CD4-positive, alpha-beta T cell treated with Interleukin-6 for 4 hours (primary cell): ENCODE measurements at places on chromosomes 11 and 22.

DNA sequence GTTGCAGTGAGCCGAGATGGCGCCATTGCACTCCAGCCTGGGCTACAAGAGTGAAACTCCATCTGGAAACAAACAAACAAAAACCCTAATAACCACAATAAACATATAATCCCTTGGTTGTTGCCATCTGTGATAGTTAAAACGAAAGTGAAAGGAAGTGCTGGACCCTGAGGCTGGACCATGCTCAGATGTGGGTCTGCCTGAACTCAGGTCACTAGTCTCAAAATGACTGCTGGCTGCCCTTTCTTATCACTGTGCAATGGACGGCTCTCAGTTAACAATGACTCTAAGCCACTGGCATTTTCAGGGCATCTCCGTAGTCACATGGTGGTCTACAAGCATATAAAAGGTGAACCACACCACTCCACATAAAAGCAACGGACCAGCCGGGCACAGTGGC is 48.2 kb upstream of the FTH1 start:
- no peak for DNase-seq

- DNase-seq = no peak
These were observed 78.7 kb upstream of the SUSD2 start for GRCh38 chr22:24102366-24103200.

DNA sequence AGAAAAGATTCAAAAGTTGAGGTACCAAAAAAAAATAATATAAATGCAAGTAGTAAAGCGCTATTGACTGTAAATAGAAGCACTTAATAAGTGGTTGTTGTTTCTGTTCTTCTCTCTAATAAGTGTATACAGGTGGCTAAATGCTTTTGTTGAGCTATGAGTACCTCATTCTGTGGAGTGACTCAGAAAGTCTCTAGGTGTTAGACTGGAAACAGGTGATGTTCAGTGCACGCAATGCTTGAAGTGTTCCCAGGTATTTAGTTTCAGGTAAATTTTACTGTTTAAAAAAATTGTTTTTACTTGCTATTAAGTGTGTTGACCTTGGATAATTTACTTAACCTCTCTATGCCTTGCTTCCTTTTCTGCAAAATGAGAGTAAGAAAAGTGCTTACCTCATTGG is 24.2 kb downstream of the POU2AF3 start:
- no peak for DNase-seq

DNA sequence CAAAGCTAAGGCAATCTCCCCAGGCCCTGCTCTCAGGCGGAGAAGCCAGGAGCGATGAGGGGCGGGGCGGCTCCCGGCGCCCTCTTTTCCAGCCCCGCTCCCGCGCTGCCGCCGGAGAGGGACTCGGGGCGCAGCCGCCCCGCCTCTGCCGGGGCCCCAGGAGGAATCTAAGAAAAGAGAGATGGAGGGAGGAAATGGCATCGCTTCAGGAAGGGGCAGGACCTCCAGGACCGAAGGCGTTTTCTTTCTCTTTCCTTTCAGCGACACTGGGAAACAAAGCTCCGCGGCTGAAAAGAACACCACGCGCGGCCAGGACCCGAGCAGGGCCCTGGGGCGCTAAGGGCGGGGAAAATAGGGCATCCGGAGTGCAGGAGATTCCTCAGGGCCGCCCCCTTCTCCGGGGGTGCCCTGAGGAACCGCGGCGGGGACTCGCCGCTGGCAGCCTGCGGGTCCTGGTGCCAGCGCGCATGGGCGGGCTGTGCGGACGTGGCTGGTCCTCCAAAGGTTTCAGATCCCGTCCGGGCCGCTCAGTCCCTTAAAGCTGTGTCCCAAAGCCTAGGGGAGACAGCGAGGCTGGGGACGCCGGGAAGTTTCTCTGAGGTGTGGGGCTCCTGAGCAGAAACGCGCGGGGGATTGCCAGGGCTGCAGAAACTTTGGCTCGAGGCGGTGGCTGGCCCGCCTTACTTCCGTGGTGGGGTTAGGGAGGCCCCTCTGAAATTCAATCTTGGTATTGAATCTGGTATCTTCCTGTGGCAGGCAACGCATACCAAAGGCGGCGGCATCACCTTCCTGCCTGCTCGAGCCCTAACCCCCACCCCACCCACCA is 2.8 kb upstream of the BSX start:
- DNase-seq = no peak

- DNase-seq = no peak
These were observed 1201.2 kb downstream of the TBC1D22A start for GRCh38 chr22:47963660-47964059.

DNA sequence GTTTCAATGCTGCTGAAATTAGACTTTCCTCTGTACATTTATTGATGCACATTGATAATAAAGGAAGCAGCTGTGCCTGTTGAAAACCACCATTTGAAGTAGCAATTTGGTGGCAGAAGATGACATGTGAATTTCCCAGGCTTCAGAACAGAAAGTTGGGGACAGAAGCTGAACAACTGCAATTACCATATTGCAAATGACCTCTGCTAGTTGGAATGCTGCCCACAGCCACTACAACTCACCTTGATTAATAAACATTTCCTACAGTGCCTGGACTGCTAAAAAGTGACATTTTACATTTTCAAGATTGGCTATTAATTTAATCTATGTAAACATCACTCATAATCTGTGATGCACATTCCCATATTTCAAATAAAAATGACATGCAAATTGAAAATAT is 208.6 kb downstream of the LUZP2 start:
- DNase-seq = no peak

DNA sequence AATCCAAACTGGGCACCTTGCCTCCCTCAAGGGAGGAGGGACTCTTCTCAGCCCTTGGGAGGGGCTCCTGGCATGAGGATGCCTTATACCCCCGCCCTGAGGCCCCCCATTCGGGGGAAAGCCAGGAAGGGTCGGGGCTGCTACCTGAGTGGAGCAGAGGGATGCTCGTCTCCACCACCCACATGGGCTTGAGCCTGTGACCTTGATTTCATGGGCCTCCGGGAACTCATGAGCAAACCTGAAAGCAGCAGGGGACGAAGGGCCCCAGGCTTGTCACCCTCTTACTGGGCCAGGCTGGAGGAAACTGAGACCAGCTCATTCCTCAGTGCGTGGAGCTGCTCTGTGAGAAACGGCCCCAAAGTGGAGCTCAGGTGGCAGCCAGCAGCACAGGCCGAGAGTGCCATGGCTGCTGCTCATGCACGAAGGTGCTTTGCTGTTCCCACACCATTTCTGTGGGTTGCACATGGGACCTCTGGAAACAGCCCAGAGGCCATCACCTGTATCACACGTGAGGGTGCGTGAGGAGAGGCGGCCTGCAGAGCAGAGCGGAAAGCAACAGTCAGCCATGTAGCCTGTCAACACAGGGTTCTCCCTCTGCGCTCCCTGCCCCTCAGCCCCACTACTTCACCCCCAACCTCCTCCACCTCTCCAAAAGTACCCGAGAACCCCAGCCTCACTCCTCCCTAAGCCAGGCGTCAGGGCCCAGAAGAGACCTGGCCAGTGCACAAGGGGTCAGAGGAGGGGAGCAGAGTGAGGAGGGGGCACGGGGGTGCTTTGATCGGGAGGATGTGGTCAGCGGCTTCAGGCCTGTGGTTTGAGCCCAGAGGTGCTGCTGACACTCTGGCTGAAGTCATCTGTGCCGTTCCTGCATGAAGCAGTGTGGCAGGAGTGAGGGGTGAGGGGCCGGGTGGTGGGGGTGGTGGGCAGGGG is 14.1 kb upstream of the IL2RB start:
- DNase-seq = peak; percentile 44

DNA sequence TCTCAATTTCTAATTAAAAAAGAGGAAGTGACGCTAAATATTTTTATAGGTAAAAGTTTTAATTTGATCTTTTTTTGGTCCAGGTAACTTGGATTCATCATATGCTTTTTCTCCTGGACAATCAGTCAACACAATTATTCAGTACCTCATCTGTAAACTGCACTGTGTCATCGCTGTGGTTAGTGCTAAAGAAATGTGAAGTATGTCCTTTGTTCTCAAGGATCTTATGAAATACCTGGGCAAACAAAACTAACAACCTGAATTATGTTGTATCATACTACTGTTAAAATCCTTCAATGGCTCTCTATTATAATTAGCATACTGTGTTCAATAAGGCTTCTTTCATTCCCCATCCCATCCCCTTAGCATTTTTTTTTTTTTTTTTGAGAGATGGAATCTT is 19.9 kb upstream of the SCN3B start:
- no peak for DNase-seq

DNA sequence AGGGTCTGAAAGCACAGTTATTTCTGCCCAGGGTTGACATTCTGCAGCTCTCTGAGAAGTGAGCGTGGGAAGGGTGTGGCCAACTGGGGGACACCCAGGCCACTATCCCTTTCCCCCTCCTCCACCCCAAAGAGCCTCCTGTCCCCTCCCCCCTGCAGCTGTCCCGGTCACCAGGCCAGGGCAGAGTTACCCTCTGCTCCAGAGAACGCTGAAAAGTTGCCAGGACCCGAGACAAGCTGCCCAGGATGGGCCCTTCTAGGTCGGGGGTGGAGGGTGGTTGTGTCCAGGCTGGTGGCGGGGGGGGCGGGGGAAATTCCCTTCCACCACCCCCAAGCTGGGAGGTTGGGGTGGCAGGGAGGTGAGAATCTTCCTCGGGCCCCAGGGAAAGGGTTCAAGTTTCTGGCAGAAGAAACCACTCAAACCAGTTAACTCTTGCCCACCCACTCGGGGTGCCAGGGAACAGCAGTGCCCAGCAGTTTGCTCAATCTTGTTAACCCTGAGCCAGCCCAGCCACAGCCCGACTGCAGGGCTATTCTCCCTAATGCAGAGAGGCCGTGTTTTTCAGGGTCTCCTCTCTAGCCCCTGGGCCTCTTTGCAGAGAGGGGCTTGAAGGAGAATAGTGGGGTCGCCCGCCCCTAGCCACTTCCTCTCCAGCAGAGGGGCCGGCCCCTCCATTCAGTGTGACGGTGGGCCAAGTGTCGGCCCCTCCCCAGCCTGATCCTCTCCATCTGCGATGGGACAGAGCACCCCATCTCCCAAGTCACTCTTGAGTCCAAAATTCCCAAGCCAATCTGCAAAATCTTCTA is 697 bp downstream of the LGALS1 start:
- peak; percentile 26 for DNase-seq

DNA sequence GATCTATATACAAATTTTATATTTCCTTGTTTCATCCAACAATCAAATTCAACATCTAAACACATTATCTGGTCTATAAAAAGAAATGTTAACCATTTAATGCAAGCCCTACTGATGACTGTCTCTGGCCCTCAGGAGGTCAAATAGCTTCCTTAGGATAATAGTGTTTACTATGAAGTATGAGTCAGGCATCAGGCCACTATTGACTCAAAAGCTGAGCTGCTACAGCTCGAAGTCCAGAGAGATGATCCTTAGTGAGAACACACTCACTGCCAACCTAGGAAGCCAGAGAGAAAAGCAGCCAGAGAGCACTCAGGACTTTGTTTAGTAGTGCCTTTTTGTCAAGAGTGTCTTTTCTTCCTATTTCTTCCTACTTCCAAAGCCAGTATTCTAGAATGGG is 171.8 kb downstream of the SOX6 start:
- DNase-seq = no peak

- DNase-seq = no peak
These were observed 45.2 kb downstream of the LGR4 start for GRCh38 chr11:27427183-27427980.

DNA sequence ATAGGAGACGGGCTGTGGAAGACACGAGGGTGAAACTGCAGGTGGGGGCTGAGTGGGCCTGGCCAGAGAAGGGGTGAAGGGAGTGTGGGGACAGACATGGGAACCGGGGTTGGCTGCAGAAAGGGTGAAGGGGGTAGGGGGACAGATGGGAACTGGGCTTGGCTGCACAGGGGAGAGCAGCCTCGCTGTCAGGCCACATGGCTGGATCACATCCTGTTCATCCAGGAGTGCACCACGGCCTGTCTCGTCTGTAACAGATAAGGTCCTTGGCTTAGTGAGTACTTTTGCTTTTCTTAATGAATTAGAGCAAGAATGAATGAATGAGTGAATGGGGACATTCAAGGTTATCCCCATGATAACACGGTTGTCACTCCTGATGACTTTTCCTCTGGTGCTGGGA is 13.5 kb downstream of the FBLN1 start:
- no peak for DNase-seq

- DNase-seq = no peak
These were observed 43.9 kb downstream of the C11orf91 start for GRCh38 chr11:33656768-33657167.
